ENCODE measurements at places on chromosomes 3 and 15.

- no peak for DNase-seq
These were observed 68.1 kb downstream of the PDE8A start for GRCh38 chr15:85049805-85050204.

GRCh38 chr3:41126472-41126871, 72.8 kb upstream of the CTNNB1 start:
- DNase-seq = no peak

- DNase-seq = no peak
These were observed 337.3 kb upstream of the ARHGEF26 start for GRCh38 chr3:153783741-153784480.

GRCh38 chr3:88000853-88001252, 58.0 kb downstream of the CGGBP1 start:
- DNase-seq = peak; percentile 0

DNA sequence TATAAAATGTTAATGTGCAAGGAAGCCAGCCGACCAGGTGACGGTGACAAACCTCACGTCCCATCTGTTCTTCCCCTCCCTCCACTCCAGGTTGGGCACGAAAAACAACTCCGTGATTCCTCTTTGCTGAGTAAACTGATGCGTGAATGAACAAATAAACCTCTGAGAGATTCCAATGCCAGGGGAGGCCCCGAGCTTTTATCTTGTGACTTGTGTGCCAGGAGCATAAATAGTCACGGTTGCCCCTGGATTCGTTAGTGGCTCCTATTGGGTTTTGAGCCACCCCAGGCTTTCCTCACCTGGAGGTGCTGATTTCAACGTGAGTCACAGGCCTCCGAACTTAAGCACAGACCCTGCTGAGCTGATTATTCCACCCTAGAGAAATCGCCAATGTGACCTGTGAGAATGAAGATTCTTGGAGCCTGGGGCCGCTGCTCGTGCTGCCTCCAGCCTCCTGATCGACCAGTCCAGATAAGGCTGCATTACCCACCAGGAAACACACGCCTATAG, 119.2 kb downstream of the SHQ1 start:
- DNase-seq = no peak

DNA sequence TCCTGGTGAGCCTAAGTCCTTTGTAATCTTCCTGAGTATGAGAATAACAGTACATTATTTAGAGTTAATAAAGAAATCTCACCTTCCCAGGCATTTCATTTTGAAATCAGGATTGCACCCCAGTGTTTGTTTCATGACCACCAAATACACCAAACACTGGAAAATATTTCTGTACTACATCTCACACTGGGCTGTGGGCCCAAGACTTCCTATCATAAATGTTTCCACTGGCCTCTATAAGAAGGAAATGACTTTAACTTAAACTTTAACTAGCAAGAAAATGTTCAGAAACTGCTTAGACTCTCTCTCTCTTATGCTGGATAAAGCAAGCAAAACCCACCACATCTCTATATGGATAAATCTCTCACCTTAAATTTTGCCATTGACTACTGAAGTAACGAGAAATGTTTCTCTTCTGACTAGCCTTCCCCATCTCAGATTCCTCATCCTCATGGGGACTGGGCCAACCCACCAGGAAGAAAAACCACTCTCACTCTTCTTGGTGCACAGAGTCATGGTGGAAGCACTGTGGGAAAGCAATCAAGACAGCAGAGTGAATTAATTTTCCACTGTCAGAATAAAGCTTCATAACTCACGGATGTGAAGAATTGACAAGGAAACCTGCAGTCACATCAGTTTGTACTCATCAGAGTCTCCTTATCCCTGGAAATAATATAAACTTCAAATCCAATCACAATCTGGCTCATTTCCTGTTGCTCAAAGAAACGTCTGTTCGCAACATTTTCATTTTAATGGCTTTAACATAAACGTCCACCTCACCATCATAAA, 859.6 kb downstream of the EPHA3 start:
- no peak for DNase-seq

DNA sequence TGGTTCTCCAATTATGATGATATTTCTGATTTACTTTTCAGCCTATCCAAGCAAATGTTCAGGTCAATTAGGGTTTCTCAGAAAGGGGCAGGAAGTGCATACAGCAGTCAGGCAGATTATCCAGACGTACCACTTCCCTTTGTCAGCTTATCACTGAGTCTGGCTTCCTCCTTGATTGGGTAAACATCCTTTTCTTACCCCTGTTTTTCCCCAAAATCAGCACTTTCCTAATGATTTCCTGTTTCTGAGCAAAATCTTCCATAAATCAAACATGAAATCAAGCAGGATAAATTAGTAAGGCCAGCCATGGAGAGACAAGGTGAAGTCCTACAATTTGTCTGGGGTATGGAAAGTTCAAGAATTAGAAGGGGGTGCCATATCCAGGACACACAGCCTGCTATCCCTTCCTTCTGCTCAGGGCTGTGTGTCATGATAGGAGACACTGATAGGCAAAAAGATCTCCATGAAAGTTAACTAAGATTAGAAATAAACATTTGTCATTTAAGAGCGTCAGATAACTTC, 29.0 kb downstream of the ADIPOQ start:
- DNase-seq = no peak

DNA sequence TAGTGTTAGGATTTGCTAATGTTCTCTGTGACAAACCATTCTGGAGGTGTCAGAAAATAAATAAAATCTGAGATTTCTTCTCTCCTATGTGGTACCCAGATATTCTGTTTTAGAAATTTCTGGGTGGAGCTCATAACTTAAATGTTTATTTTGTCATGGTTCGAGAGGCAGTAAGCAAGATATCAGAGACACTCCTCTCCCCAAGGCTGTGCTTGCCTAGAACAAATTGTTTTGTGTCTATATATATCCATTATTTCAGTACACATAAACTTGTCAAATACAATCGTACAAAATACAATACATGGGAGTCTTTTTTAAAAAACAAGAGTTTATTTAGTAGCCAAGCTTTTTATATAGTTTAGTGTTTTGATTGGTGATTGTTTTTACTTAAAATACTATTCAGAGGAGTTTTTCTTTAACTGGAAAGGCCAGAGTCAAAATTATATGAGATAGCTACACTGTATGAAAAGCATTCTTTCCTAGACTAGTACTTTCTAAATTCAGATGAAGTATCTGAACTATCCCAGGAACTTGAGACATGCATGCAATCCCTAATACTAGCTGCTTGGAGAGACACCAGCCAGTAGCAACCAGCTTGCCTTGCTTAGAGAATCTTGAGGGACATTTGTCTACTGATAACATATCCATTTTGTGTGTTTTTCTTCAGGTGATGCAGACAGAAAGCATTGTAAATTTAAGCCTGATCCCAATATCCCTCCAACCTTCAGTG, 4.7 kb downstream of the EXOG start:
- no peak for DNase-seq

GRCh38 chr3:52527039-52527731, 6.5 kb downstream of the NT5DC2 start:
- DNase-seq = no peak

- DNase-seq = no peak
These were observed 35.1 kb downstream of the DNAH1 start for GRCh38 chr3:52350981-52351761.

- DNase-seq = no peak
These were observed 199.1 kb downstream of the SI start for GRCh38 chr3:164879201-164879600.

- DNase-seq = no peak
These were observed 14.3 kb downstream of the LIMD1 start for GRCh38 chr3:45608885-45609284.

DNA sequence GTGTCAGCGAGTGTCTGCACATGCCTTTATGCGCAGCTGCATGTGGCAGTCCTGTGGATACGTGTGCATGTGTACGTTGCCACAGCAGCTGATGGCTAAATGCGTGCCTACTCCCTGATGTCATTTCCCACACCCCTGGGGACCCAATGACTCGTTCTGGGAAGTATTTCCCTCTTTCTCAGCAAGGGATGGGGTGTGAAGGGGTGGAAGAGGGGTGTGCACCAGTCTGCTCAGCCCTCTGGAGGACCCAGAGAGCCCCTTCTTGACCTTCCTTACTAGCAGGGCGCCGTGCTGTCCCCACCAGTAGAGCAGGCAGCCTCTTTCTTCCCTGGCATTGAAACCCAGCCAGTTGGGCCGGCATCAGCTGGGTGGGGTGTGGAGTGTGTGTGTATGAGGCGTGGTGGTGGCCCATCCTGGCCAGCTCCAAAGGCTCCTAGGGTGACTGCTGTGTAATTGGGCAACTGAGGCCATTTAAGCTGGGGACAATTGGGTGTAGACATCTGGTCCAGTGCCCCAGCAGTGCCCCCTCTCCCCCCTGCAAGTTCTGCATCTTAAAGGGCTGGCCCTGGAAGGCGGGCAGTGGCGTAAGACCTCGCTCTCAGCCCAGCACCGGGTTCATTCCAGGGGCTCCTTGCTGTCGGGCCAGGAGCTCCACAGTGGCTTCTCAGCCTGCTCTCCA, 19.2 kb downstream of the SNX33 start:
- no peak for DNase-seq

GRCh38 chr3:45958321-45958791, 15.1 kb downstream of the CXCR6 start:
- no peak for DNase-seq

DNA sequence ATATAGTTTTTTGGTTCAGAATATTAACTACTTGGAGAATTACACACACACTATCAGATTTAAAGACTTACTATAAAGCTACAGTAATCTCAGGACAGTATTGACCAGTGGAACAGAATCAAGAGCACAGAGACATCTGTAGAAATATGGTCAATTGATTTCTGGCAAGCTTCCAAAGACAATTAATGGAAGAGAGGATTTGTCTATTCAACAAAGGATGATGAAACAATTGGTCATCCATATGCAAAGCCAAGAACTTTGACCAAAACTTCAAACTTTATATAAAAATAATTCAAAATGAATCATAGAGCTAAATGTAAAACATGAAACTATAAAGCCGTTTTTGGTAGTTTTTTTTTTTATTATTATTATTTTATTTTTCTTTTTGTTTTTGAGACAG, 29.8 kb upstream of the MB21D2 start:
- DNase-seq = no peak

GRCh38 chr3:3212781-3213440, 33.4 kb upstream of the CRBN start:
- DNase-seq = no peak

DNA sequence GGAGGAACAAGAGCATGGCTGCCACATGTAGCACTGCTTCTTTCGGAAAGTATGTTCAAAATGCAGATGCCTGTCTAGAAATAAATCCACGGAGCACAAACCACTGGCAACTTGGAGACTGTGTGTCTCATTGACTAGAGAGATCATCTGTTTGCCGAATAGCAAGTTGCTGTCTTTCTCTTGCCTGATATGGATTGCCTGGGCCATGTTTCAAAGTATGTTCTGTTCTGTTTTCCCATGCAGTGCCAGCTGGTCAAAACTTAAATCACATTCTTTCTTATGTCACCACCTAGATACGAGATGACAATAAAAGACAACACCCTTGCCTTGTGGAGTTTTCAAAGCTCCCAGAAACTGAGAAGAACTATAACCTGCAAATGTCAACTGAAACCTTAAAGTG, 318.9 kb downstream of the RYR3 start:
- DNase-seq = no peak

- DNase-seq = no peak
These were observed 1.6 kb upstream of the VILL start for GRCh38 chr3:37988931-37989525.

DNA sequence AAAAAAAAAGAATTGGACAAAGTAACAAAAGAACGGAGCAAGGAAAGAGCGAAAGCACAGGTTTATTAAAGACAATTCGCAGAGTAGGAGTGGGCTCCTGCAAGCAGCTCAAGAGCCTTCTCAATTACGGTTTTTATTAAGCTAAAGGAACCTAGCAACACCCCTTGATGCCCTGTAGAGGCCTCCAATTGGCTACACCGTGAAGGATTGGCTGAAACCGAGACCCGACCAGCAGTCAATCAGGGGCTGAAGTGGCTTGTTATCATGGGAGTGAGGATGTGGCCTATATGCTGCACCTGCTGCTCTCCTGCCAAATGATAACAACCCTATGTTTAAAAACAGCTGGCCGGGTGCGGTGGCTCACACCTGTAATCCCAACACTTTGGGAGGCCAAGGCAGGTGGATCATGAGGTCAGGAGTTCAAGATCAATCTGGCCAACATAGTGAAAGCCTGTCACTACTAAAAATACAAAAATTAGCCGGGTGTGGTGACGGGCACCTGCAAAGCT, 20.4 kb upstream of the AP3B2 start:
- no peak for DNase-seq

GRCh38 chr3:32224016-32224516, 14.4 kb upstream of the CMTM8 start:
- no peak for DNase-seq

DNA sequence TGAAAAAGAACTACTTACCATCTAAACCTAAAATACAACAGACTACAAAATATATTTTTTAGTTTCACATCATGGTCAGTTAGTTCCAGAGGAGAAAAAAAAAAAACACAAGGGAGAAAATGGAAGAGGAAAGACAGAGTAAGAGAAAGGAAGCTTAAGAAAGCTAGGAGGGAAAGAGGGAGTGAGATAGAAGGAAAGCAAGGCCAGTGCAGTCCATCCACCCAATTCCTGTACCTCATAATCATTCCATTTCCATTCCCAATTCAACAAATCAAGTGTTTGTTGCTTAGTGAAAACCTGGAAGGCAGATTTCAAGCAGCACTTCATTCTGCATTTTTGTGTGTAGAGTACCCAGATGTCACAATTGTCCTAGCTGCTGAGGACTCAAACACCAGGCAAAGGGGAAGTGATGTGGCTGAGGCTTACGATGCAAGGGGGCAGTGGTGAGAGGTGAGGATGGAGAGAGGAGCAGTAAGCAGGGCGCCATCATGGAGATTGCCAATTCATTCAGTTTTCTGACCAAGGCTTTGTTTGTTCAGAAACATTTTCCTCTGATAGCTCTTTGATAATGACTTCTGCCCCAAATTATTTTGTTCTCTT, 83.6 kb upstream of the GSK3B start:
- no peak for DNase-seq

DNA sequence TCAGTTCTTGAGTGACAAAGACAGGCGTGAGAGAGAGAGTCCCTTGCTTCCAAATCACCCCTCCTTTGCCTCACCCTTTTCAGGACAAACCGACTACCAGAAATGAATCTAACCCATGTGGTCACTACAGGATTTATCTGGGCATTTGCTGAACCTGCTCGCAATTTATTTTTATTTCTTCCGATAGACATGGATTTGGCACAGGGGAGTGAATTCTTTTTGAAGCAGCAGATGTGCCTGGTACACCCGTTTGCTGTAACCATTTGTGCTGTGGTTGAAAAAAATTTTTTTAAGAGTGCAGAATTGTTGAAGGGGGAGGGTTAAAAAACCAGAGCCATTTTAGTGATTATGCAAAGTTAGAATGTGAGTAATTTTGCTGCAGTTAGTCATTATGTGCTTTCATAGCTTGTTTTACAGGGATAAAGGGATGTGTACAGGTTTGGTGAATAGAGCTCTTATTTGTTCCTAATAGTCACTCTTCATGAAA, 442.0 kb downstream of the LPP start:
- no peak for DNase-seq
